ENCODE measurements at places on chromosomes 2 and 18. TPM values are rescaled to one million over a fixed set of nuclear protein-coding genes. Genes with fewer than 3 reads are reported as not detected.

Gene GAREM2
- total RNA-seq: 16.9 TPM

DNA sequence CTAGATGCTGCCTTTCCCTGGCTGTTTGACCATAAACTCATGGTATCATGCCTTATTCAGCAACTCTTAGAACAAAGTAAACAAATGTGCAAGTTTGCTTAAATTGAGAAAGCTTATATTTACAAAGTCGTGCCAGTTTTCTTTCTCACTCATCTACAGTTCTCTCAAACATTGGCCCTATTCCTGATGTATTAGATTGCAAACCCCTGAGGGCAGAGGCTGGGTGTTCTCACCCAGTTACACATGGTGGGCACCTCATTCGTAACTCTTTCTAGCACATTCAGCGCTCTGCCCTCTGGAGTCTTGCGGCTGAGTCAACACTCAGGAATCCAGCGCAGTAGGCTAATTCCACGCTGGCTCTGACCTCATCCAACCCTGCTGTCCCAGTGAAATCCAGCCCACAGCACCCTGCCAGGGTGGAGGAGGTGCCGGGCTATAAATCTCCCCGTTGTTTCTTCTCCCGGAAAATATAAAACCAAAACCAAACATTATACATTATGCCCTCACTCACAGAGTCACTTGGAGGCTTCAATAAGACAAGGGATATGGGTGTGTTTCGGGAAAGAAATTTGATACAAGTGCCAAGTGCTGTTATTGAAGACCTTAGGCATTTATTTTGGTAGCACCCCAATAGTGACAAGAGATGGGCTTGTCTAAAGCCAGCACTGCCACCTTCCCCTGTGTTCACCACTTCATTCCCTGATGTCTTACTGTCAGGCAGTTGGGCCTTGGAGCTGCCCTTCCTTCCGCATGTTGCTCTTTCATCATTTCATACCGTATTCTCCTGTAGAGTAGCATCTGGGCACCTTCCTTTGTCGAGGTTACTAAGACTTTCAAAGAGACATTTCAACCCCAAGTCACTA, 287.4 kb downstream of the PRKCE start:
- no peak for DNase-seq
- peak overlapping the region; percentile 90 for H3K27ac ChIP-seq
- peak overlapping the region; percentile 66 for H3K4me3 ChIP-seq
- peaks cover 2% of the 10 kb centered on the region for H3K27me3 ChIP-seq

DNA sequence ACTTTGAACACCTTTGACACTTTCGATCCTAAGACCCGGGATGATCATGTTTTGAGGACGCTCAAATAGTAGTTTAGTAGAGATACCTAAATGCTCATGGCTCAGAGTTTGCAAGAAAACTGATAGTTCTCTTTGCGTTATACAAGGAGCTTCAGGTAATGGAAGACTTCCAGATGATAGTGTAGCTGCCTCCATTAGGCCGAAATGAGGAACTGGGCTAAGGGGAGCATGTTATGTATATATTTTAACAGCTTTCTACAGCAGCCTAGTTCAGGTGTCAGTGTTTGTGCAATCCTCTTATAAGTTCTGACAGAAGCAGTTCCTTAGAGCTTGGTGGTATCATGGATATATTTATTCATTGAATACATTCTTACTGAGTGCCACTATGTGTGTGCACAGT, 126.7 kb upstream of the EPC2 start:
- no peak overlapping the region for H3K27ac ChIP-seq
- H3K4me3 ChIP-seq: no peak overlapping the region
- no peaks in the 10 kb centered on the region for H3K4me1 ChIP-seq
- peaks cover 17% of the 10 kb centered on the region for H3K36me3 ChIP-seq
- no peak for DNase-seq
- no peaks in the 10 kb centered on the region for H3K27me3 ChIP-seq

- H3K4me3 ChIP-seq: peak overlapping the region; percentile 10
- H3K4me1 ChIP-seq: peaks cover 21% of the 10 kb centered on the region
- H3K27me3 ChIP-seq: no peaks in the 10 kb centered on the region
- no peaks in the 10 kb centered on the region for H3K36me3 ChIP-seq
Measured at GRCh38 chr2:131103165-131103564, 2.0 kb upstream of the PLEKHB2 start.

DNA sequence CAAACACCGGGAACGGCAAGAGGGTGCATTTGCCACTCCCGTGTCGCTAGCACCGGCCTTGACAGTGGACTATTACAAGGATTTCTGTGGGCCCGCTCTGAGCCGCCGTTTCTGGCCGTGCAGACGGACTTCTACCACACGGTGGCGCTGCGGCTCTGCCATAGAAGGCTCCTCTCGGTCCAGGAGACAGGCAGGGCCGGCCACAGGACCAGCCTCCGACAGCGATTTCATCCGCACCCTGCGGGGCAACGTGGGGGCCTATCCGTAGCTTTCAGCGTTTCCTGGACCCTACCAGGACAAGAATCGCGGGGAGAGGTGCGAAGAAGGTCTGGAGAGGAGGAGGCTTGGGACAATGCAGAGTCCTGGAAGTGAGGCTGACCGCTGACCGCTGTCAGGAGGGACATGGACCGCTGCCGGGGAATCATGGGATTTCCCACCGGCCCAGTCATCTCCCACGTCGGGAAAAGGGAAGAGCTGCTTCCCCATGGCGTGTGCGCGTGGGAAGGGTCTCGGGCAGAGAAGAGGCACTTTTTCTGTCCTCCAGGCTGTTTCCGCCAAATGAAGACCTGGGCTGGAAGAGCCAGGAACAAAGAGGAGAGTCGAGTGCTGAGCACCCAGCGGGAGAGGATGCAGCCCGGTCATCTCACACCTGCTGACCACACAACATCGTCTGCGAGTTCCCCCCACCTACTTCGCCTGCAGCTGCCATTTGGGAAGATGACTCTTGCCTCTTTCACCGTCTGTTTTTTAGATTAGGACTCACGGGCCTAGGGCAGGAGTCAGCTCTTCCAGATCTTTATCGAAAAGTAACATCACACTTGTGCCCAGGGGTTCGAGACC, 35.5 kb upstream of the HAAO start:
- H3K27me3 ChIP-seq: peaks cover 2% of the 10 kb centered on the region
- H3K36me3 ChIP-seq: no peaks in the 10 kb centered on the region
- H3K4me3 ChIP-seq: peak overlapping the region; percentile 82
- peak overlapping the region; percentile 58 for H3K27ac ChIP-seq

Gene CCL20
- total RNA-seq: 3.2 TPM

- no peak overlapping the region for H3K27ac ChIP-seq
- DNase-seq: no peak
- no peaks in the 10 kb centered on the region for H3K4me1 ChIP-seq
- no peak overlapping the region for H3K4me3 ChIP-seq
- H3K27me3 ChIP-seq: no peaks in the 10 kb centered on the region
Measured at GRCh38 chr2:44371445-44371844, 9.7 kb downstream of the CAMKMT start.

Gene B4GALT6
- total RNA-seq: 35.9 TPM

Gene GPBAR1
- total RNA-seq: 5.7 TPM

- H3K4me1 ChIP-seq: peaks cover 8% of the 10 kb centered on the region
- peaks cover 36% of the 10 kb centered on the region for H3K36me3 ChIP-seq
- DNase-seq: no peak
- H3K27me3 ChIP-seq: no peaks in the 10 kb centered on the region
- H3K4me3 ChIP-seq: no peak overlapping the region
Measured at GRCh38 chr2:29134933-29135332, 19.7 kb downstream of the CLIP4 start.

DNA sequence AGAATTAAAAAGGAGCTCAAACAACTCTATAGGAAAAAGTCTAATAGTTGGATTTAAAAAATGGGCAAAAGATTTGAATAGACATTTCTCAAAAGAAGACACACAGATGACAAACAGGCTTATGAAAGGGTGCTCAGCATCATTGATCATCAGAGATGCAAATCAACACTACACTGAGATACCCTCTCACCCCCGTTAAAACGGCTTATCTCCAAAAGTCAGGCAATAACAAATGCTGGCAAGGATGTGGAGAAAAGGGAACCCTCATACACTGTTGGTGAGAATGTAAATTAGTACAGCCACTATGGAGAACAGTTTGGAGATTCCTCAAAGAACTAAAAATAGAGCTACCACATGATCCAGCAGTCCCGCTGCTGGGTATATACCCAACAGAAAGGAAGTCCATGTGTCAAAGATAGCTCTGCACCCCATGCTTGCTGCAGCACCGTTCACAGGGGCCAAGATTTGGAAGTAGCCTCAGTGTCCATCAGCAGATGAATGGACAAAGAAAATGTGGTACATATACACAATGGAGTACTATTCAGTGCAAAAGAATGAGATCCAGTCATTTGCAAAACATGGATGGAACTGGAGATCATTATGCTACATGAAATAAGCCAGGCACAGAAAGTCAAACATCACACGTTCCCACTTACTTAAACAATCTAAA, 46.7 kb upstream of the B3GNT7 start:
- no peak overlapping the region for H3K4me3 ChIP-seq
- no peaks in the 10 kb centered on the region for H3K27me3 ChIP-seq
- DNase-seq: no peak
- H3K4me1 ChIP-seq: peaks cover 13% of the 10 kb centered on the region

DNA sequence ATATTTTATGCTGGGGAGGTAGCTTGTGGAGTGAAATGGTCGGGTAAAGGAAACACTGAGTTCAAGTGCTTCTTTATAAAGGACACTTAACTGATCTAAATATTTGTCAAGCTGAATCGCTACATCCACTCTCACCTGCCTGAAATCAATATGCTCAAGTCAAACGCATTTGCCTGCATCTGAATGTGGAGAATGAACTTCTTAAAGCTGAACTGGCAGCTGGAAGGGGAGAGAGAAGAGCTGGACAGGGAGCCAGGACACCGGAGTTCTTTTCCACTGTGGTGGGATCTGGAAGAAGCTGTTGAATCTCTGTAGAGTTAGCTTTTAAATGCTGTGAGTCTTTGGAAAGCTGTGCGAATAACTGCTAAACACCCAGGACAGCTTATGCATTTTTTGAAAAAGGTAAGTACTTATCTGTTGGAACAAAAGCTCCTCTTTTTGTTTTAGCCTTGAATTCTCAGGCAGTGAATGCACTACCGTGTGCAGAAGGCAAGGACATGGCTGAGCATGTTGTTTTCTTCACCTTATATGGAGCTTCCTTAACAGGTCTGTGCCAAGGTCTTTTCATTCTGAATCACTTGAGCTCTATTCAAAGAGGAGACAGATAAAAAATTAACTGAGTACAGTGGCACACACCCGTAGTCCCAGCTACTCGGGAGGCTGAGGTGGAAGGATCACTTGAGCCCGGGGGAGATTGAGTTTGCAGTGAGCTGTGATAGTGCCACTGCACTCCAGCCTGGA, 74.2 kb upstream of the KLF7 start:
- DNase-seq: no peak
- H3K27me3 ChIP-seq: no peaks in the 10 kb centered on the region
- H3K4me1 ChIP-seq: peaks cover 6% of the 10 kb centered on the region
- no peak overlapping the region for H3K4me3 ChIP-seq
- H3K27ac ChIP-seq: no peak overlapping the region

DNA sequence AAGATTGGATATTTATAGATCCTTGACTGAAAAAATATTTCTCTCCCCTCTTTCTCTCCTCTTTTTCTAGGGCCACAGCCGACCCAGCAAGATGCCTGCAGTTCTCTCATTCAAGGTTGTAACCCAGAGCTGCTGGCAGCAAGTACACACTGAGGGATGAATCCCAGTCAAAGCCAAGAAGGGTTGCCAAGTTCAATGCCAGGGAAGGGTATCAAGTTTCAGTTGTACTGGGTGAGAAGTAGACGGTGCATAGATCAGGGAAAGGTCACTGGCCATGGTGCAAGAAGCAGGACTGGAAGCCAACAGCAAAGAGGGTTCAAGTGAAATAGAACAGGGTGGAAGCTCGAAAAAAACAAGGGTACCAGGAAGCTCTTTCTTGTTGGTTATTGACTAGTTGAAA, 170.2 kb downstream of the NRP2 start:
- no peaks in the 10 kb centered on the region for H3K36me3 ChIP-seq
- H3K27me3 ChIP-seq: peaks cover 4% of the 10 kb centered on the region
- peaks cover 8% of the 10 kb centered on the region for H3K4me1 ChIP-seq
- H3K27ac ChIP-seq: no peak overlapping the region

DNA sequence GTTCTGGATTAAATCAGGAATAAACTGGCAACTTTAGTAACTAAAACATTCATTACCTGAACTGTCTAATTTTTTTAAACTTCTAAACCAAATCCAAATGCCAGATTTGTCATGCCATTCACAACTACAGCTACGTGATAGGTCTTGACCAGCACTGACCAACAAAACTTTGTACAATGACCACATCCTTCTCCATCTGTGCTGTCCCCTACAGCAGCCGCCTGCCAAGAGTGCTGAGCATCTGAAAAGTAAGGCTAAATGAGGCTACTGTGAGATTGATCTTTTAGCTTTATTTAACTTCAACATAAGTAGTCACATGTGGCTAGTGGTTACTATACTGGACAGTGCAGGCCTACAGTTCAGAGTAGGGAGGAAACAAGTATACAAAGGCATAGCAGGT, 7.6 kb downstream of the FAM168B start:
- no peaks in the 10 kb centered on the region for H3K27me3 ChIP-seq
- no peak for DNase-seq
- peaks cover 41% of the 10 kb centered on the region for H3K36me3 ChIP-seq
- H3K4me1 ChIP-seq: peaks cover 14% of the 10 kb centered on the region

Gene AQP12B
- 0.10 TPM for total RNA-seq

Gene FTCDNL1
- 1.3 TPM for total RNA-seq

DNA sequence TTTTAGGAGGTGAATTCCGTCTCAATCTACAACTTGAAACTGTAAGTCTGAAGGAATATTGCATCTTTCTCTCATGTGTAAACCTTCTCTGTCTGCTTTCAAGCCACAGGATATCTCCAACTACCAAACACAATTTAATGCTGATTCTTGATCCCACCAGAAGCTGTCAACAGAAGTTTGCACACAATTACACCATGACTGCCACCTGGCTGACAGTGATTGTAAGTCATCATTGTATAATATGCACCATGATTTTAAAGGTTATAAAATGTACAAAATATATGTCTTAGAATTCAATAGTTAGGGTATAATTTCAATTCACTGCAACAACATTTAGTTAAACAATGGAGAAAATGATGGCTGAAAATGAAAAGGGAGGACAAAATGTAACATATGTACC, 18.4 kb downstream of the PREPL start:
- H3K27me3 ChIP-seq: no peaks in the 10 kb centered on the region
- no peak for DNase-seq
- H3K4me1 ChIP-seq: no peaks in the 10 kb centered on the region
- no peak overlapping the region for H3K4me3 ChIP-seq
